ENCODE measurements at places on chromosomes 7 and 10.

DNA sequence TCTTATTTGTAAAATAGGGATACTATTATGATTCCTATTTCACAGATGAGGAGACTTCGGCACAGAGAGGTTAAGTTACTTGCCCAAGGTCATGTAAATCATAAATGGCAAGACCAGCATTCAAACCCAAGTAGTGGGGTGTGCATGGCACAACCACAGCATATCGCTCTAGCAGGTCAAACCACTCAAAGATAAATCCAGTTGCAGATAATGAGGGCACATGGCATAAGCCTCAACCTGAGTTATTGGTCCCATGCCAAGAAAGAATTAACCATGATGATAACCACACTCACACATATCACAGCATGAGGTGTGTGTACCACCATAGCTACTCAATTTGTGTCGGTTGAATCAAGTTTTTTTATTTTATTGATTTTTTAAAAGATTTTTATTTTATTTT lies 180.5 kb downstream of the CREB5 start:
- no peak for DNase-seq

DNA sequence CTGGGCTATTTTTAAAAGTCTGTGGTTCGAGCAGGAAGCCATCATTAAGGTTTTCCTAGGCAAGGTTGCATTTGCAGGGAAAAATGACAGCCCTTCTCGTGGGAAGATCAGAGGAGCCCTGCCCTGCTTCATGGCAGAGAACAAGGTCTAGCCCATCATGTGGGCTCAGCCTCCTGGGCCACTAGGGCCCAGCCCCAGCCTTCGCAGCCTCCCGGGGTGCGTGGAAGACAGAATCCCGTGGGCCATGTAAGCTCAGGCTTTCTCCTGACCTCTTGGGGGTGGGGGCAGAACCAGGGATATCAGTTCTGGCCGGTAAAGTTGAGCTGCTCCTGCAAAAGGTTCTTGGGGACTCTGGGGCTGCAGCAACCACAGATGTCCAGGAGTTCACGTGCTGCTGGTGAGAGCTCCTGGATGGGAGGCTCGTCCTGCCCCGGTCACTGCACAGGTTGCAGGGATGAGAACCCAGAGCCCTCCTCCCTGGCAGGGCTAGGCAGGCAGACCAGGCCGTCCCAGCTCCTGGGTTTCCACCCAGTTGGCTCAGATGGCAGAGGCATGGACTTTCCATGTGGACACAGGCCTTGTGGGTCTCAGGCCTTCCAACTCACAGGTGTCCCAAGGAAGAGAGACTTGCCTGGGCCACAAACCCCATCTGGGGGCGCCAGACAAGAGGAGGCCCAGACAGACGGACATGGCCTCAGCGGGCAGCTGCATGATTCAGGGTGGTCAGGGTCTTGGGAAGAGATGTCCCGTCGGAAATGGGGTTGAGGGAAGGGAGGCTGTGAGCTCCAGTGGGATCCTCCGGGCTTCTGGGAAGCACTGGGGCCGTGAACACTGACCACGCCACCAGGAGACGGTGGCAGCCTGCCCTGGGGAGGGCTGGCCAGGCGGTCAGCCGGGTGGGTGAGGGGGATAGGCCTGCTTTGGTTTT lies 126.2 kb downstream of the NEURL1 start:
- no peak for DNase-seq

- DNase-seq, result no peak
These were observed 524.8 kb upstream of the SORCS1 start for GRCh38 chr10:107689323-107689722.

DNA sequence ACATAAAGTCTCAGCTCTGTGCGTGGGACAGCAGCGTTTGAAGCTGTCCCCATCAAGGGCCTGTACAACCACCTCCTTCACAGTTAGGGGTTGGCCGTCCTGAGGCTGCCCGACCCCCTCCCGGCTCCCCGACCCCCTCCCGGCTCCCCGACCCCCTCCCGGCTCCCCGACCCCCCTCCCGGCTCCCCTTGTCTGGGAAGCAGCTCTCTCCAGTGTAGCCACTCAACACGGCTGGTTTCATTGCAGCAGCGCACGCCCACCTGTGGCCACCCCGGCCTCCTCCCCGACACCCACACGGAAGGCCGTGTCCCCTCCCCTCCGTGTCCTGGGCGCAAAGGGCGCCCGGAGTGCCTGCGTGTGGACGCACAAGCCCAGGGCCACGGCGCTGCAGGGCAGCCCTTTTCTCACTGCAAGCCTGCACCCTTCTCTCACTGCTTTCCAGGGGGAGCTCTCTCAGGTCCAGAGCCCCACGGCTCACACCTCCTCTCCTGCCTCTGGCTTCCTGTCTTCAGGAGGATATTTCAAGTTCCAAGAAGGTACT lies 20.9 kb upstream of the FAM20C start:
- no peak for DNase-seq
